ENCODE measurements at places on chromosomes 5 and 9. TPM values are rescaled to one million over a fixed set of nuclear protein-coding genes. Genes with fewer than 3 reads are reported as not detected.
A peak's percentile ranks its signal among the peaks of the same experiment; 100 is the strongest.

Gene HAPLN1
- total RNA-seq = 2.1 TPM

Gene DND1
- total RNA-seq = 0.47 TPM

Gene PCDHA4
- total RNA-seq = 0.11 TPM

Gene TRPM3
- 0.22 TPM for total RNA-seq

Gene INSL6
- not detected for total RNA-seq

Gene PRSS3
- not detected for total RNA-seq

DNA sequence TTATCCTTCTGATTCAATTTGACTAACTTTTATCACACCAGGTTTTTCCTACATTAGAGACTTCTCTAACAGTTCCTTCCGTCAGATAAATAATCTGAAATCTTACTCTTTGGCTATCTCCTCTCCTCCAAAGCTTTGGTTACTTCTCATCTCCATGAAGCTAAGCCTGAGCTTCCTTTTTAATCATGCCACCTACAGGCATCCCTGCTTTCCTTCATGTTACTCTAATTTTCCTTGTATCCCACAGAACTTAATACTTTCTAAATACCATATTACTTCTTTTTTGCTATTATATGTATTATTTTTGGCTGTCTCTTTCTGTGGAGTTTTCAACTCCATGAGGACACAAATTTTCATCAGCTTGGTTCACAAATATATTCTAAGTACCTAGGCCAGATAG is 49.7 kb downstream of the C9 start:
- DNase-seq = no peak
- no peaks in the 10 kb centered on the region for H3K4me1 ChIP-seq
- H3K36me3 ChIP-seq = no peaks in the 10 kb centered on the region
- H3K27ac ChIP-seq = no peak overlapping the region

- peaks cover 14% of the 10 kb centered on the region for H3K4me1 ChIP-seq
- no peaks in the 10 kb centered on the region for H3K36me3 ChIP-seq
- DNase-seq = peak; percentile 68
- peaks cover 5% of the 10 kb centered on the region for H3K27me3 ChIP-seq
- peak overlapping the region; percentile 17 for H3K4me3 ChIP-seq
- peak overlapping the region; percentile 81 for H3K27ac ChIP-seq
Measured at GRCh38 chr9:123282362-123283047, 14.1 kb upstream of the STRBP start.

GRCh38 chr9:228929-229695 is 14.4 kb downstream of the DOCK8 start:
- no peaks in the 10 kb centered on the region for H3K27me3 ChIP-seq
- H3K36me3 ChIP-seq = no peaks in the 10 kb centered on the region
- DNase-seq = no peak

DNA sequence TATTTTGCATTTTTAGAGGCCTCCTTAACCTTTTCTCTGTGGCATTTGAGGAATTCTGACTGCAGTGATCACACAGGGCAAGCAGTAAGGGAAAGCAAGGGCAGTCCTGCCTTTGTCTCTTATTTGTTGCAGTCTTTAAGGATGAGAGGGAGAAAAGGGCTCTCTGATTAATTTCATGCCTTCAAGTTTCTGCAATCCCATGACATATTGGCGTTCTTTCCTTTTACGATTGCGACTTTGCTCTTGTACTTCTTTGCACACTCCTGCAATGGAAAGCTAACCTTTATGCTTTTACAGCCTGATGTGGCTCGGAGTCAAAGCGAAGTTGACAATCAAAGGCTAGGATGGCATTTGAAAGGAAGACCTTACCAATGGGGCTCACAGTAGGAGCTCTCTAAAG is 698.4 kb downstream of the DNAH5 start:
- DNase-seq = no peak
- H3K27ac ChIP-seq = no peak overlapping the region
- no peaks in the 10 kb centered on the region for H3K4me1 ChIP-seq
- no peaks in the 10 kb centered on the region for H3K36me3 ChIP-seq
- H3K4me3 ChIP-seq = no peak overlapping the region
- no peaks in the 10 kb centered on the region for H3K27me3 ChIP-seq

GRCh38 chr5:155919126-155919525 is 407.8 kb upstream of the SGCD start:
- DNase-seq = no peak
- H3K27me3 ChIP-seq = no peaks in the 10 kb centered on the region
- H3K4me1 ChIP-seq = peaks cover 28% of the 10 kb centered on the region
- no peak overlapping the region for H3K4me3 ChIP-seq
- H3K27ac ChIP-seq = no peak overlapping the region

- H3K27ac ChIP-seq = peak overlapping the region; percentile 92
- peaks cover 51% of the 10 kb centered on the region for H3K36me3 ChIP-seq
- H3K4me3 ChIP-seq = no peak overlapping the region
- H3K4me1 ChIP-seq = peaks cover 77% of the 10 kb centered on the region
- no peaks in the 10 kb centered on the region for H3K27me3 ChIP-seq
Measured at GRCh38 chr5:140336388-140336787, 10.0 kb downstream of the HBEGF start.

GRCh38 chr5:122858451-122858850 is 13.0 kb downstream of the SNX24 start:
- DNase-seq = no peak
- no peaks in the 10 kb centered on the region for H3K27me3 ChIP-seq

- H3K27ac ChIP-seq = peak overlapping the region; percentile 69
- peaks cover 98% of the 10 kb centered on the region for H3K4me1 ChIP-seq
- no peak overlapping the region for H3K4me3 ChIP-seq
- no peaks in the 10 kb centered on the region for H3K36me3 ChIP-seq
- H3K27me3 ChIP-seq = no peaks in the 10 kb centered on the region
Measured at GRCh38 chr5:175668006-175668405, 10.1 kb downstream of the HRH2 start.

- no peaks in the 10 kb centered on the region for H3K36me3 ChIP-seq
- H3K27ac ChIP-seq = peak overlapping the region; percentile 43
- H3K4me3 ChIP-seq = no peak overlapping the region
Measured at GRCh38 chr5:142605611-142606010, 80.3 kb downstream of the FGF1 start.

GRCh38 chr5:11072568-11072967 is 311.5 kb upstream of the DAP start:
- no peak overlapping the region for H3K27ac ChIP-seq
- no peak for DNase-seq
- no peaks in the 10 kb centered on the region for H3K36me3 ChIP-seq
- H3K4me3 ChIP-seq = no peak overlapping the region
- no peaks in the 10 kb centered on the region for H3K4me1 ChIP-seq

DNA sequence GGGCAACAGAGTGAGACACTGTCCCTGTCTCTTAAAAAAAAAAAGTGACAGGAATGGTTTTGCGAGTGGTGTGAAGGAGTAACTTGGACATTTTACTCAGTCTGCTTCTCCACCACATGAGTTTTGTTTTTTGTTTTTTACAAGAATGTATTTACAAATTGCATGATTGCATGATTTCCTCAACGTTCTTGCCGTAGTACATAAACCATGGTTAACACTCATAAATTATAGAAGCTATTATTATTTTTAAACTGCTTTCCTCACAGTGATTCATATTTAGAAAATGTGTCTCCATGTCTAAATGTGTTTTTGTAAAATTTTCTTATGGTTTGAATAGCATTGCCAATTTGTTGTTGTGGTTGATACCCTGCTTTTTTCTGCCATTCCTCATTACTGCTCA is 220.0 kb downstream of the GOLPH3 start:
- no peaks in the 10 kb centered on the region for H3K36me3 ChIP-seq
- no peaks in the 10 kb centered on the region for H3K27me3 ChIP-seq
- H3K4me1 ChIP-seq = peaks cover 16% of the 10 kb centered on the region
- H3K4me3 ChIP-seq = no peak overlapping the region
- no peak overlapping the region for H3K27ac ChIP-seq

DNA sequence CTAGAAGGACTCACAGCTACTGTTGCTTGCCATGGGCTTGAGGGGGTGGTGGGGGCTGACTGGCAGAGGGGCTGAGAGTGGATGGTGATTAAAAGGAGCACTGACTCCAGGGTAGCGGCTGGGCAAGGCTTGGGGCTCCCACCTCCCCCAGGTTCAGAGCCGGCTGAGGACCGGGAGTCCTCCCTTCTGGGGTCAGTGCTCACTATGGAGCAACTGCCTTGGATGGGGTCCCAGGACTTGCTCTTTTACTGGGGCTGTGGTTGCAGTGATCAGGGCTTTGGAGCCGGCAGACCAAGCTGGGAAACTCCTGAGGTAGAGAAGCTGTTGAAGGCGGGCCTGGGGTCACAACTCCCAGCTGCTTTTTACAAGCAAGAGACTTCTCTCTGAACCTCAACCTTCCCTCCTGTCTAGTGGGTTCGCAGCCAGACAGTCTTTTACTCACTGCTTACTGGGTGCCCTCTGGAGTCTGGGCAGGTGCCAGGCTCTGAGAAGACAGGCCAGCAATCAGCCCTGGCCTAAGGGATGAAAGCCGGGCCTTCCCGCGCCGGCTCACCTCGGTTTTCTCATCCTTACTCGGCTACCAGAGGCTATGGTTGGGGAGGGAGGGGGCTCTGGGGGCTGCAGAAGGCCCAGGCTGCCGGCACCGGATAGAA is 795 bp upstream of the ASS1 start:
- H3K27me3 ChIP-seq = no peaks in the 10 kb centered on the region
- H3K27ac ChIP-seq = peak overlapping the region; percentile 89
- H3K4me3 ChIP-seq = peak overlapping the region; percentile 81
- peaks cover 52% of the 10 kb centered on the region for H3K4me1 ChIP-seq
- no peaks in the 10 kb centered on the region for H3K36me3 ChIP-seq

GRCh38 chr9:91905991-91906469 is 44.0 kb downstream of the ROR2 start:
- H3K27me3 ChIP-seq = peaks cover 36% of the 10 kb centered on the region
- no peaks in the 10 kb centered on the region for H3K36me3 ChIP-seq
- peak overlapping the region; percentile 52 for H3K4me3 ChIP-seq
- peaks cover 1% of the 10 kb centered on the region for H3K4me1 ChIP-seq
- H3K27ac ChIP-seq = no peak overlapping the region

DNA sequence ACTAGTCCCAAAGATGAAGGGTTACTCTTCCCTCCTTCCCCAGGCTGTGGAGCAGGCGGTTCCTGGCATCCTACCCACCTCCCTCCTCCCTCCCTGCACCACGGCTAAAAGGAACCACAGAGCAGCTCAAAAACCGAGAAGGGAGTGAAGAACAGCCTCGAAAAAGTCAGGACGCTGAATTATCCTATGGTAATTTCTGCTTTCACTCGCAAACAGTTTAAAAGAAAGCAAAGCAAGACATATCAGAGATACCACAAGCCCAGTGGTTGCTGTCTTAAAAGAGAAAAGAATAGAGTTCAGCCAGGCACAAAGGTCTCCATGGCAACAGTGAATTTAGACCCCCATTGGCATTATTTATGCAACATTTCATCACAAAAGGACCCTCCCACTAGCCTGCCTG is 315.4 kb downstream of the CTNND2 start:
- H3K4me1 ChIP-seq = no peaks in the 10 kb centered on the region
- no peaks in the 10 kb centered on the region for H3K36me3 ChIP-seq
- no peaks in the 10 kb centered on the region for H3K27me3 ChIP-seq
- H3K4me3 ChIP-seq = peak overlapping the region; percentile 1

DNA sequence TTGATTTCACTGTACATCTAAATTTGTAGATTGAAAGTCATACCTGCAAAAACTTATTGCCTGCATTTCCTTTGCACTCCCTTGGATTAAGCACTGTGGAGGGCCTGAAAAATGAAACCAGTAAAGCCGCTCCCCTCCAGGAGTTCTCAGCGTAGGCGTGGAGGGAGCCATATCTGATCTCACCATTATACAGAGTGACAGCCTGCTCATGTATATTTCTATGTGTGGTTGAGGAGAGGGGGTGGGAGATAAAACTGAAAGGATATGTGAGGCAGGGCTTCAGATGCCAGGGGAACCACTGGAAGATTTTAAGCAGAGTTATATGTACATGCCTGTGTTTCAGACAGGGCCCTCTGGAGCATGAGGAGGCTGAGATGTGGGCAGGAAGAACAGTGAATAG is 303.0 kb downstream of the MSX2 start:
- no peak overlapping the region for H3K27ac ChIP-seq
- H3K36me3 ChIP-seq = no peaks in the 10 kb centered on the region
- DNase-seq = no peak
- no peak overlapping the region for H3K4me3 ChIP-seq
- peaks cover 3% of the 10 kb centered on the region for H3K27me3 ChIP-seq
- H3K4me1 ChIP-seq = no peaks in the 10 kb centered on the region

DNA sequence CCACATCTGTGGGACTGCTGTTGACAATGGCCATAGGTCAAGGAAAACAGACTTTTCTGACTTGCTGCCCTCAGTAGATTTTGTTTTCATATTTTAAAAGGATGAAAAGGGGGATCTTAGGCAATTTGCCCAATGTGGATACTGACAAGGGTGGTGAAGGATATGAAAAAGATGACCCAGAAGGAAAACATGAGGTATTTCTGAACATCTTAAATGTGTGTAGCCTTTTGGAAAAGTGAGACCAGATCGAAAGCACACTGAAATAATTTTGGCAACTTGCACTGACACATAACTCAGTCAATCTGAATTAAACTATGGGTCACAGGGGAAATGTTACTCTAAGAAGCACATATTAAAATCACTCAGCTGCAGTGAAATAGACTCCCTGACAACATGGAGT is 1793.0 kb upstream of the ACO1 start:
- no peak overlapping the region for H3K27ac ChIP-seq
- H3K4me1 ChIP-seq = no peaks in the 10 kb centered on the region
- H3K27me3 ChIP-seq = no peaks in the 10 kb centered on the region
- H3K4me3 ChIP-seq = no peak overlapping the region
- H3K36me3 ChIP-seq = no peaks in the 10 kb centered on the region
- DNase-seq = no peak

- no peak for DNase-seq
- H3K27ac ChIP-seq = peak overlapping the region; percentile 95
- peaks cover 68% of the 10 kb centered on the region for H3K4me1 ChIP-seq
- H3K36me3 ChIP-seq = no peaks in the 10 kb centered on the region
Measured at GRCh38 chr9:89880721-89881120, 275.9 kb downstream of the GADD45G start.

DNA sequence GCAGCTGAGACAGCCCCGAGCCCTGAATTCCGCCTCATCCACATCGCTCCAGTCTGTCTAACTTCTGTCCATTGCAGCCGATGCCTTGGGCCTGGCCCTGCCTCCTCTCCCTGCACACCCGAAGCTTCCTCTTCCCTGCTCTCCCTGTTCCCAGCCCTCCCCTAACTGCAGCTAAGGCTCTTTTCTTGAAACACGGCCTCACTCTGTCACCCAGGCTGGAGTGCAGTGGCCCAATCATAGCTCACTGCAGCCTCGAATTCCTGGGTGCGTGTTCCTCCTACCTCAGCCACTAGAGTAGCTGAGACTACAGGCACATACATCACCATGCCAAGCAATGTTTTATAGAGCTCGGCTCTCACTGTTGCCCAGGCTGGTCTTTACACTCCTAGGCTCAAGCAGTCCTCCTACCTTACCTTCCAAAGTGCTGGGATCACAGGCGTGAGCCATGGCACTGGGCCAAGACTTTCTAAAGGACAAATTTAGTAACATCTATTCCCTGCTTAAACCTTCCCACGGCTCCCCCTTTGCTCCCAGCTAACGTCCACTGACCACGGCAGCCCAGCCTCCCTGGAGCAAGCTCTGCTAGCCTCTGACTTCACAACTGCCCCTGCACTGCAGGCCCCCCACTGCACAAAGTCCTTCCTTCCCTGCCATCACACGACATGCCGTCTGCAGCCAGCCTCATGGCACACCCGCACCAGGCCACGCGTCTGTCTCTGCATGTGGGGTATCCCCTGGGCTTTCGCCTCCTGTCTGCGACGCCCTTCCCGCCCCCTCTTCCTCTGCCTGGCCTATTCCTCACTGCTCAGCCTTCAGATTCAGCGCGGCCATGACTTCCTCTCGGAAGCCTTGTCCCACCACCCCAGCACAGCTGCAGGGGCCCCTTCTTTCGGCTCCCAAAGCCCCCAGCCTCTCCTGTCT is 28.6 kb downstream of the LAMC3 start:
- peaks cover 24% of the 10 kb centered on the region for H3K4me1 ChIP-seq
- peaks cover 32% of the 10 kb centered on the region for H3K27me3 ChIP-seq
- no peak for DNase-seq
- H3K36me3 ChIP-seq = no peaks in the 10 kb centered on the region
- H3K27ac ChIP-seq = peak overlapping the region; percentile 55
- no peak overlapping the region for H3K4me3 ChIP-seq
